GM04503 (cell line): ENCODE measurements at places on chromosomes 16 and 17.

GRCh38 chr16:27781195-27781524 is 231.2 kb downstream of the KATNIP start:
- DNase-seq = no peak

DNA sequence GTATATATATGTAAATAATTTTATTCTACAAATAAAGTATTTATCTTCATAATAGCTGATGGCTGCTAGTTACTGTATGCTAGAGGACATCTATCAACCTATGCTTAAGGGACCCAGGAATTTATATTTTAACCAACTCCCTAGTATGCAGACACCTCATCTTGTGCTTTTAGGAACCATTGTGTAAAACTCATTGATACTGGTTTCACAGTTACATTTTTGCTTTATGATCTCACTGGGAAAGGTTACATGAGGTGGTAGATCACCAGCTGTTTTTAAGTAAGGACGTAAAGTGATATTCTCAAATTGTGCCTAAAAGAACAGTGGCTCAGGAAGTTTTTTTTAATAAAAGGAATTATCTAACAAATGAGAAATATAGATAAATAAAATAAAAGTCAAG is 56.4 kb downstream of the VMP1 start:
- DNase-seq = peak; percentile 65

GRCh38 chr17:73166731-73167581 is 2.1 kb downstream of the SSTR2 start:
- DNase-seq = no peak

- no peak for DNase-seq
Observed at GRCh38 chr17:37294888-37295287, 80.9 kb upstream of the C17orf78 start.

DNA sequence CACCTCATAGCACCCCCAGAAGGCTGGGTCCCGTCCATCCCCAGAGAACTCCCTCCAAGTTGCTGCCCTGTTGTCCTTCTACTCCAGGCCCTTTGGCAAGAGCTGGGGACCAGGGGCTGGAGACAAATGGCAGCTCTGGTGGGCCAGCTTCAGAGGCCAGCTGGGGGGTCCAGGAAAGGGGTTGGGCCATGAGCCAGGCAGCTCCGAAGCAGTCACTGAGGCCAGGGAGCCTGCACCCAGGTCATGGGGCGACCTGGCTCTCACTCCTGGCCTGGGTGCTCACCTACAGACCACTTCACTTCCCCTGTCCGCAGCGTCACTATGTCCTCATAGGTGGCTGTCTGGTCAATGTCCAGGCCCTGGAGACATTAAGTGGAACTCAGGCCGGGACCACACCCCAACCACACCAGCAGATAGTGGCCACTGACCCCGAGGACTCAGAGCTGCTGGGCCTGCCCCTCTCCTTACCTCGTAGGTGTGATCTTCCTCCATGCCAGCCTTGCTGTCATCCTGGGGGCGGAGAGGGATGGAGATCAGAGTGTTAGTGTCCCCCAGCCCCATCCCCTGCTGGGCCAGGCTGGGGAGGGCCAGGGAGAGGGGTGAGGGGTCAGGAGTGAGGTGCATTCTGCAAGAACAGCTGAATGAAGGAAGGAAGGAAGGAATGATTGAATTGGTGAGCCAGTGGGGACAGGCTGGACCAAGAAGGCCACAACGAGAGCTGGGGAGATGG is 3.0 kb downstream of the CD79B start:
- no peak for DNase-seq

- DNase-seq = no peak
Observed at GRCh38 chr17:72811976-72812687, 280.4 kb downstream of the SLC39A11 start.

DNA sequence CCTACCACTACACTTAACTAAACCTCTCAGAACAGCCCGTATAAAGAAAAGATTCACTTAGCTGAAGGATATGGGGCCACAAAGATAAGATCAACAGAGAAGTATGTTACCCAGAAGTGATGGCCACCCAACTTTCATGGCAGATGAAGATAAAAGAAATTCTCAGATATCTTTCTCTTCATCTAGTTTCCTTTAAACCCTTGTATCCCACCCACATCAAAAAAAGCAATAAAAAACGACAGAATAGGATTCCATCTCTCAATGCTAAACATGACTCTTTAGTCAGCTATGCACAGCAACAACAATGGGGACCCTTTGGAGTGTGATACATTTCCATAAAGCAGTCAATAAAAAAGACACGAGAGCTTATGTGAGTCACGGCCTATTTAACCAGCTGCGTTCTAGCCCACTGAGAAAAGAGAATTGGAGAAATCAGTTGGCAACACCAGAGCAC is 86.6 kb downstream of the SNX11 start:
- DNase-seq = peak; percentile 42

- DNase-seq = no peak
Observed at GRCh38 chr17:41520821-41521521, 2.3 kb upstream of the KRT15 start.

GRCh38 chr17:50117202-50118051 is 12.5 kb downstream of the SAMD14 start:
- DNase-seq = no peak
